Stimulated activated CD4-positive, alpha-beta T cell treated with anti-CD3 and anti-CD28 coated beads, Interleukin-1b, Interleukin-23, amount 100 ng/mL, for 4 hours (primary cell): ENCODE measurements at places on chromosomes 3 and 15.

- no peak for DNase-seq
These were observed 89.4 kb upstream of the SOX2 start for GRCh38 chr3:181622365-181622764.

- DNase-seq = no peak
These were observed 180.8 kb downstream of the KCNAB1 start for GRCh38 chr3:156300929-156301840.

- DNase-seq = no peak
These were observed 125.9 kb downstream of the LEKR1 start for GRCh38 chr3:156952011-156952410.

GRCh38 chr3:112897791-112898190 is 51.1 kb upstream of the CD200R1L start:
- DNase-seq = no peak

DNA sequence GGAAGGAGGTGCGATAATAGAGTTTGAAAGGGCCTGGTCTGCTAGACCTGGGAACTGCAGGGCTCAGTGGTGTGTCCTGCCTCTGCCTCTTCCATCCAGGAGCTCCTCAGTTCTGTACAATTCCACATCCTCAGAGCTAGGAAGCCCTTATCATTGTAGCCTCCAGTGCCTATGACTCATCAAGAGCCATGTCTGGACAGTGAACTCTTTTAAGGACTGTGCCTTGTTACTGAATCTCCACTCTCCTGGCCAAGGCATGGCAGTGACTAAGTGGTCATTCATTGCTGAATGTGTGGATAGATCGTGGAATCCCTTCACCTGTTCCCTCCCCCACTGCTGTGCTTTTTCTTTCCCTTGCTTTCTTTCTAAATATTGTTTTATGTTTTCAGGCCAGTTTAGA is 2.9 kb downstream of the TIMP4 start:
- no peak for DNase-seq

GRCh38 chr3:119662604-119663373 is 2.4 kb upstream of the POPDC2 start:
- DNase-seq = no peak

GRCh38 chr3:128971421-128972100 is 22.3 kb downstream of the CFAP92 start:
- no peak for DNase-seq

- no peak for DNase-seq
These were observed 3.3 kb upstream of the ADPGK start for GRCh38 chr15:72786676-72787345.

- no peak for DNase-seq
These were observed 106.2 kb downstream of the CPNE4 start for GRCh38 chr3:131928593-131928992.
